Stimulated activated CD4-positive, alpha-beta T cell treated with anti-CD3 and anti-CD28 coated beads, TNF-alpha, amount 100 ng/mL, for 24 hours (primary cell): ENCODE measurements at places on chromosomes 2 and 18.

- DNase-seq = no peak
Observed at GRCh38 chr18:79919089-79919488, 32.4 kb downstream of the SLC66A2 start.

DNA sequence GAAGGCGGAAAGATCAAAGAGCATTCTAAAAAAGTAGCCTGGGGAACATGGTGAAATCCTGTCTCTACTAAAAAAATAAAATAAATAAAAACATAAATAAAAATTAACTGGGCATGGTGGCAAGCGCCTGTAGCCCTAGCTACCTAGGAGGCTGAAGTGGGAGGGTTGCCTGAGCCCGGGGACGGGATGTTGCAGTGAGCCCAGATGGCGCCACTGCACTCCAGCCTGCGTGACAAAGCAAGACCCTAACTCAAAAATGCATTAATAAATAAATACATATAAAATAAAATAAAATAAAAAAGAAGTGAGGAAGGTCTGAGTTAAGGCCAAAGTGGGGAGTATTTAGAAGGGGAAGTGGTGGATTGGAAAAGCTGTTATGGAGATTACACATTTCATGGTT lies 1.3 kb upstream of the PSMD14 start:
- no peak for DNase-seq

DNA sequence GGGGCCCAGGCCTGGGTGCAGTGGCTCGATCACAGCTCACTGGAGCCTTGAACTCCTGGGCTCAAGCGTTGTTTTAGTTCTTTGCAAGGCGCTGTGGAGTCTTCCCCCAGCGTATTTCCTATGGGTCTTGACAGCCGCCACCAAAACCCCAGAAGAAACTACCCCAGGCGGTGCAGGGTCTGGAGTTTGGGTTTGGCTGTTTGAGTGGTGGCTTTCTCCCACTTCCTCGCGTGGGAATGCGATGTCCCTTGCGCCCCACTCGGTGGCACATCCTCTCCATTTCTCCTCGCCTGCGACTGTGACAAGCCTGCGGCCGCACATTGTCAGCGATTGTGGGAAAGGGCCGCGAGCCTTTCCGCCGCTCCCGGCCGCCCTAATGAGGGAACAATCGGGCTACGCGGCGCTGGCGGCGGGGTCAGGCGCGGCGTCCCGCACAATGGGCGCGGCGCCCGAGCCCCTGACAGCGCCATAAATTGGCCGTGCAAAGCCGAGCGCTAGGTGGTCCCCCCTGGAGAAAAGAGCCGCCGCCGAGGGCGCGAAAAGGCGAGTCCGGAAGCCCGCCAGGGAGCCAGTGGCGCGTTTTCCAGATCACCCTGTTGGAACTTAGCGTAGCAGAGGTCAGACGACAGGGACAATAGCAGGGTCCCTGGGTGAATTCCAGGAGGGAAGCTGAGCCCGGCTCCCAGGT lies 194.9 kb upstream of the POU3F3 start:
- no peak for DNase-seq

DNA sequence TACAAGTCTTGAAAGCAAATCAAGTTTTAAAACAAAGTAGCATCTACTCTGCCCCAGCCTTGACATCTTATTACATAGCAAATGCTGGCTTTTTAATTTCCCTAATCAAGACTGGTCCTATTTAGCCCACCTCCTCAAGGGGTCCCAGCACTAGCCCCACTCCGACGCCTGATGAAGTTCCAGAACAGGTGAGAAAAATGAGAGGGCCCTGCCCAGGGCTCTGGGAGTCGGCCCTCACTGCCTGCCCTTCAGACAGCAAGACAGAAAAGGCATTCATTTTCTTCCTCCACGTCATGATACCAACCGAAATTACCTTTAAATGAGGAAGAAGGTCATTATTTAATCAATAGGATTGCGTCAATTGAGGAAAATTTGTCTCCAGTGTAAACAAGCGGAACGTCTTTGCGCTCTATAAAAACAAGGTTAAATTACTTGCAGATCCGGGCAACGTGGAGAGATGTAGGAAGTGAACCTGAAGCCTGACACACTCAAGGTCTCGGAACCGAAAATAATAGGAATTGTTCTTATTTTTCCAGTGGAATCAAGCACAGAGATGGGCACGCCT lies 170.6 kb upstream of the PKDCC start:
- DNase-seq = no peak

GRCh38 chr18:58169472-58169871 lies 125.4 kb downstream of the NEDD4L start:
- DNase-seq = no peak

- DNase-seq = no peak
Observed at GRCh38 chr2:25294573-25295462, 46.9 kb downstream of the DNMT3A start.

- no peak for DNase-seq
Observed at GRCh38 chr18:2840521-2840920, 6.3 kb upstream of the EMILIN2 start.

DNA sequence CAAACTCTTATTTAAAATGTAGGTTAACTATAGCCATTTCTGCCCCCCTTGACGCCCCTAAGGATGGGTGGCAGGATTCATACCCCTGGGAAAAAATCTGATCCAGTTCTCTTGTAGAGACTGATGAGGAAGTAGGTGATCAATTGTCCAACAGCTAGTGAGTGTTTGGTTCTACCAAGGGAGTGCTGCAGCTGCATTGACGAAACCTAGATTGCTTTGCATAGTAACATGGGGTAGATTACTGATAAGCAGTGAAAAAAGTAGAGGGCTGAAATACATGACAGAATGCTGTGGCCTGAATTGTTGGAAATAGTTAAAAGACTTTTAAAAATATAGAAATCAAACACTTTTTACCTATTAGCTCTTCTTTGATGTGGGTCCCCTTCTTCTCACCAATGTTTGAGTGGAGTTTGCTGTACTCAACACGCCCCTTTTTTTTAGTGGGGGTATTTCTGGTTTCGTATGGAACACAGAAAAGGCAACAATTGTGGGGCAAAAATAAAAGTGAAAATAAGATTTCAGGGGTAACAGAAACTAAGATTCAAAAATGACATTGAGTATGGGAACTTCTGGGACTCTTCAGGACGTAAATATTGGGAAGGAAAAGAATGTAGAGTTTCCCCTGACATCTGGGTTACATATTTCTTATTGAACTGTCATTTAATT lies 66.2 kb downstream of the MAIP1 start:
- DNase-seq = no peak
